ENCODE measurements at places on chromosomes 11 and 22.

GRCh38 chr11:17600316-17601255, 53.5 kb downstream of the OTOG start:
- no peak for DNase-seq

DNA sequence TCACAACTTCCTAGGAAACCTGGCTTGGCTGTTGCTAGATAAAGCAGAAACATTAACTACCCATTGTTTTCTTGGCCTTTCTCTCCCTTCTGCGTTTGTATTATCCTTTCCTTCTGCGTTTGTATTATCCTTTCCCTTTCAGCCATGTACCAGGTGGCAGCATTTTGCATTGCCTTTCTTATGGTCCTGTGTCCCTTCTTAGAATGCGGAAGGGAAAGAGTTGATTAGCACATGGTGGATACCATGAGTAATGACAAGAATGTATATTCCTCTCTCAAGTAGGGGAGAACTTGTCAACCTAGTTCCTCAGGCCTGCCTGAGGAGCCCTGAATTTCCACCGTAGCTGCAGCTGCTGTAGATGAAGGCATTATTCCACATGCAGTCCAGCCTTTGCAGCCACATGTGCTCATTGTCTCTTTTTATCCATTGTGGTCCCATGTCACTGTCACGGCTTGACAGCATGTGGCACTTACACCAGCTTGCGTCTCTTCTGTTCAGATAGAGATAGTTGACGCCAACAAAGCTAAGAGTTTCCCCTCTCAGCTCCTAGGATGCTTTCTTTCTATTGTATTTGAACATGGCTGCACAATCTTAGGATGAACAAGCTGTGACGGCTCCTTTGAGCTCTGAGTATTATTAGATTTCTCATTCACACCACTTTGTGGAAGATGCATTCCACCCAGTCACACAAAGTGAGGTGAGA, 44.8 kb downstream of the SLN start:
- no peak for DNase-seq

DNA sequence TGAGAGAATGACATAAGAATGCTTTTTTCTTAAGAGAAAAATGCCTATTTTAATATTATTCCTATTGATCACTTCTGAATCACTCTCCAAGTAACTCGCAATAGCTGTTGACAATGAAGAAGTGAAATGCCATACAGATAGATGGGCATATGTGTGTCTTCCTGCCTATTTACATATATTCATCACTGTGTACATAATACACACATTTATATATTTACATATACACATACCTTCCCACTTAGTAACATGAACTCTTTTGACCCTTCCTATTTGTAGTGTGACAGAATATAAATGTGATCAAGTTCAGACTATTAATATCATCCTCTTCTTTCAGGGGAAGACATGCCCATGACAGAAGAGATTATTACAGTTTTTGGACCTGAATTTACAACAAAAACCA, 756.7 kb downstream of the DLG2 start:
- no peak for DNase-seq

DNA sequence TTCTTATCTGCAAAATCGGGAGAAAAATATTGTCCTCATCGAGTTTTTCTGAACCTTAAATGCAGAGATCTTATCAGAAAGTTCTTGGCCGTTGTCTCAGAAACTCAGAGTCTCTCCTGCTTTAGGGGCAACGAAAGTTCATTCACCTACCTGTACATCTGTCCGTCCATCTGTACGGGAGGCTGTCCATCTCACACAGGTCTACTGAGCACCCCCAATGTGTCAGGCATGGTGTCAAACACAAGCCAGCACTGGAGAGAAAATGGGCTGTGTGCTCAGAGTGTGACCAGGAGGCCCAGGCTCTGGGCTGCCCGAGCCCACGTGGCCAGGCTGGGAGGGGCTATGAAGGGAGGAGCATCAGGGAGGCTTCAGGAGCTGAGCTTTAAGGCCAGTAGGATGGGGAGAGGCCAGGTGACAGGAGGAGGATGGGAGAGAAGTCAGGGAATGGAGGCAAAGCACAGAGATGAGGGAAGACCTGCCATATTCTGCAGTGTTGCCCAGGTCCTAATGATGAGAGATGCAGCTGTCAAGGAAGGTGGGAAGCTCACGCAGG, 62.4 kb upstream of the MYEOV start:
- DNase-seq = no peak

- no peak for DNase-seq
These were observed 119.4 kb upstream of the MTMR2 start for GRCh38 chr11:96043291-96043690.

- no peak for DNase-seq
These were observed 7.6 kb downstream of the SCYL1 start for GRCh38 chr11:65532388-65533064.

DNA sequence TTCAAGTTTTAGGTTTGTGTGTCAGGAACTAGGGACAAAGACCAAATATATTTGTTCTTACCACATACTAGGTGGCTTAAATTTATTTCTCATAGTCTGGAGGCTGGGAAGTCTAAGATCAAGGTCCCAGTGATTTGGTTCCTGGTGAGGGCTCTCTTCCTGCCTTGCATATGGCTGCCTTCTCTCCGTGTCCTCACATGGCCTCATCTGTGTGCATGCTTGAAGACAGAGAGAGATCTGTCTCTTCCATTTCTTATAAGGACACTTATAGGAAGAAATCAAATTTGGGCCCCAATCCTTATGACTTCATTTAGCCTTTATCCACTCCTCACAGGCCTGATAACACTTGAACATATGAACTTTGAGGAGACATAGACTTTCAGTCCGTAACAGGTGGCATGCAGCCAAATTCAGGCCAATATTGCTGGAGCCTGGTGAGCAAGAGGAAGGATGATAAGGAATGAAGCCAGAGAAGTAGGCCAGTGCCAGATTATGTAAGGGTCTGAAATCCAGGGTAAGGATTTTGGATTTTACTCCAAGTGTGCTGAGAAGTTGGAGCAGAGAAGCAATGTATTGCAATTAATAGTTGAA, 35.1 kb downstream of the TTC17 start:
- DNase-seq = no peak

DNA sequence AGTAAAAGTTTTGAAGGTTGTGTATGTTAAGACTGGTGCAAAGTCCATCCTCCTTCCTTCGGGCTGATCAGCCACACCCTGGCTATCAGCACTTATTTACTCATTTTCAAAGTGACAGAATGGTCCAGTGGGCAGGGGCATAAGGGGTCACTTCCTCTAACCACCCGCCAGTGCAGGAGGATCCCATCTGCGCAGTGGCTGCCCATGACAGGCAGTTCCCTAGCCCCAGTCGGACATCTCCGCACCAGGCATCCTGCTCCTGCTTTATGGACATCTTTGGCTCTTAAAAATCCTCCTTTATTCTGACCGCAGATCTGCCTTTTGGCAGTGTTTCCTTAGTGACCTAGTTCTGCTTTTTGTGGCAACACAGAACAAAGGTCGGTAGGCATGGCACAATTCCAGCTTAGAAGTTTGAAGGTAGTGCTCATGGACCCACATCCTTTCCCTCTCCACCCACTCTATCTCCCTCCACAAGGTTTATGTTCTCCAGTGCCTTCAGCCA, 55.9 kb downstream of the BMAL1 start:
- no peak for DNase-seq

DNA sequence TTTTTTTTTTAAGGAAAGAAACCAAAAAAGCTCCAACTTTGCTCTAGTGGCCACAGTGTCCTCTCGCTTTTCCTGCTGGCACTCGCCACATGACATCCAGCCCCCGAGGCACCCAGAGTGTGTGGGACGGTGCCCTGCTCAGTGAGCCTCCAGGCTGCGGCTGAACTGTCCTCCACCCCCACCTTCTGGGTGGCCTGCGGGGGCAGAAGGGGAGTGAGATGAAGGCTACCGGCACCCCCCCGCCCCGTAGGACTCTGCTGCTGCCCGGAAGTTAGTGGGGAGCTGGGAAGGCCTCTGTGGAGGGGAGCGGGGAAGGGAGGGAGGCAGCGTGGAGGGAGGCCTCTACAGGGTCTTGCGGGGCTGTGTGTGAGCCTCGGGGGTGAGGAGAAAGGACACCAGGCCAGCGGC, 264.4 kb downstream of the CTTN start:
- DNase-seq = no peak

GRCh38 chr11:84906995-84907394, 720.1 kb downstream of the DLG2 start:
- no peak for DNase-seq

- DNase-seq = no peak
These were observed 32.9 kb upstream of the CLMP start for GRCh38 chr11:123227763-123228495.

GRCh38 chr11:103623933-103624332, 412.5 kb upstream of the DDI1 start:
- no peak for DNase-seq
